ENCODE measurements at places on chromosomes 12 and 14.

DNA sequence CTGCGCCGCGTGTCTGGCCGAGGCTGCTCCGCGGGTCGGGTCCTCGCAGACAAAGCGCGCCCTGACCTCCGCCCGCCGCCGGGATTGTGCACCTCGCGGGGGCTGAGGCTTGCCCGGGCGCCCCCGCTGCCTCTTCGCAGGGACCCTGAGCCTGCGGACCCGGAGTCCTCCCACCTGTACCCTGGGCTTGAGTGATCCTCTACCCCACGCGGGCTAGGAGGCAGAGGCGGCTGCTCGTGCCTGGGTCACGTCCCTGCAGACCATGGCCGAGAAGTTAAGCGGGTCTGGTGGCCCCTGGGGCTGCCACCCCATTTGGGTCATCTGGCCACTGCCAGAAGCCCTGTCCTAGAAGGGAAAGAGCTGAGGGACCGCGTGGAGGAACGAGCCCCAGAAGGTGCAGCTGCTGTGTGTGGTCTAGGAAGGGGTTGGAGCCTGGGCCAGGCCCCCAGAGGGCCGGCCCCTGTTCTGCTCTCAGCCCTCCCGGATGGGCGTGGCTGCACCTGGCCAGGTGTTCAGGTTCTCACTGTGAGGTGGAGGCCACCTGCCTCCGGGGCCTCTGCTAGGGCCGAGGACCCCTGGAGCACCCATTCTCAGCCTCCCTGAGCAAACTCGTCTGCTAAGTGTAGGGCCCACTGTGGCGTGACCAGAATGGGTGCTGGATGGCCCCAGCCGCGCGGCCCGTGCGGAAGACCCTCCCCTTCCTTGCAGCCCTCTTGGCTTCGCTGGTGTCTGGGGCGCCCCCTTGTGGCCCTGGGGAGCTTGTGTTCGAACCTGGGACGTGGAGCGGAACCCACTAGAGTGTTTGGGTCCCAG is 49.6 kb downstream of the LRCOL1 start:
- DNase-seq, result peak; percentile 10

GRCh38 chr12:30358671-30359070 is 337.0 kb downstream of the IPO8 start:
- DNase-seq, result no peak

GRCh38 chr14:98798099-98798498 is 473.9 kb downstream of the BCL11B start:
- DNase-seq, result no peak

DNA sequence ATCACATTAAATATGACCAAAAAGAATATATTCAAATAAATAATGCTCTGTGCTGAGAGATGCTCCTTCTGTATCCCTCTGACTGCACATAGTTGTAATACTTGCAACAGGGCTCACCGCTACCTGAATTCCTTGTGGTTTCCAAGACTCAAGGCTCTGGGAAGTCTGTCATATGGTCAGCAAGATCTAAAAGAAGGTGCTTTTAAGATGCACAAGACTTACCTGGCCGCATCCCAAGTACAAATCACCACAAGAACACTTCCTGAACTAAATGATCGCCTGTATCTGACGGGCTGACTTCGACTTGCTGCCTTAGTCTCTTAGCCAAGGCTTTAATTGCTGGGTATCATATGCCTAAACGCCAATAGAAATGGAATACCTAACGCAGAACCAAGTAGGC is 67.2 kb downstream of the HECTD4 start:
- DNase-seq, result peak; percentile 41

DNA sequence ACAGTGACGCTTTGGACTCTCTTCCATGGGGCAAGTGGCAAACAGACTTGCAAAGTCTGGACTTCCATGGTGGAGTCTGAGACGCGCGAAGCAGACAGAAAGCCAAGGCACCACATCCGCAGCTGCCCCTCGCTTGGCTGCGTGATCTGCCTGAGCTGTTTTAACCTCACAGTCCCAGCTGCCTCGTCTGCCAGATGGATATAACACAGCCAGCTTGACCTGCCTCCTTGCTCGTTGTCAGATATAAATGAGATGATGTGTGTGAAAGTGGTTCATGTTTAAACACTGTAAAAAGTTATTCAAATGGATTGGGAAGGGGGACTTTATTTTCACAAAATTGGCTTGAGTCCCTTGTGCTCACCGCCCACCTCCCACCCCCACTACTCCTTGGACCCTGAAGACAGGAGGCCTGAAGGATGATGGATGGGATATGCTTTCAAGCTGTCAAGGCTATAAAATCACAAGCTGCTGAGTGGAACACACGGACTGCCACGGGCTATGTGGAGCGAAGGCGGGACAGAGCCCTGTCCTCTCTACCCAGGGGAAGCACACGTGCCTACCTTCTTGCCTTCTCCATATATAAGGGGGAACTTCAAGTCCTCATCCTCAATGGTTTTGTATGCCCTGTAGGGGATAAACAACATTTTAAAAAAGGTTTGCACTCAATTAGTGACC is 226.9 kb downstream of the MON2 start:
- no peak for DNase-seq

GRCh38 chr12:30968211-30968610 is 41.7 kb downstream of the TSPAN11 start:
- no peak for DNase-seq

DNA sequence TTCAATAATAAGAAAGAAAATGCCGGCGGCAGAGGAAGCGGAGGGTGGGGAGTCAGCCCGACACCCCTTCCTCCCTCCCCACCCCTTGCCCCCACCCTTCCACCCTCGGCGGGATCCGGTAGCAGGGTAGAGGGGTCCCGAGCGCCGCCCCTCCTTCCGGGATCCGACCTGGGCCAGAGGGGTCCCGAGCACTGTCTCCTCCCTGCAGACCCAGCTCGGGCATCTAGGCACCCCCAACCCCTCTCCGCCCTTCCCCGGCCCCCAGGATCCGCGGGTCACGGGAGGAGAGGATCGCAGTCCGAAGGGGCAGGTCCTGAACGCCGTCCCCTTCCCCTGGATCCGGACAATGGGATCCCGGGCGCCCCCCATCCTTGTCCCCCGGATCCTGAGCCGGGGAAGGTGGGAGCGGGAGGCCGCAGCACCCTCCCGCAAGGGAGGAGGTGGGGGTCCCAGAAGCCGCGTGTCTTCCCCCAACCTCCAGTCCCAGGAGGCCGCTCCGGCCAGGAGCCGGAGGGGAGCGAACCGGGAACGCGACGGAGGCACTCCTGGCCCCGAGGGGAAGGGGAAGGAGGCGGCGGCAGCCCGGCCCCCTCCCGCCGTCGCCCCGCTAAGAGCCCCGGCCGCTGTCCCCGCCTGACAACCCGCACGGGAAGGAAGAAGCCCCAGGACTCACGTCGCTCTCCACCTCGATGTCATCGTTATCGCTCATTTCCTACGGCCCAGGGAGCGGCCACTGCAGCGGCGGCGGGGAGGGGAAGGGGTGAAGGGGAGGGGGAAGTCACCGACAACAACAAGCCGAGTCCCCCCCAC is 481 bp downstream of the MAX start:
- DNase-seq, result no peak

DNA sequence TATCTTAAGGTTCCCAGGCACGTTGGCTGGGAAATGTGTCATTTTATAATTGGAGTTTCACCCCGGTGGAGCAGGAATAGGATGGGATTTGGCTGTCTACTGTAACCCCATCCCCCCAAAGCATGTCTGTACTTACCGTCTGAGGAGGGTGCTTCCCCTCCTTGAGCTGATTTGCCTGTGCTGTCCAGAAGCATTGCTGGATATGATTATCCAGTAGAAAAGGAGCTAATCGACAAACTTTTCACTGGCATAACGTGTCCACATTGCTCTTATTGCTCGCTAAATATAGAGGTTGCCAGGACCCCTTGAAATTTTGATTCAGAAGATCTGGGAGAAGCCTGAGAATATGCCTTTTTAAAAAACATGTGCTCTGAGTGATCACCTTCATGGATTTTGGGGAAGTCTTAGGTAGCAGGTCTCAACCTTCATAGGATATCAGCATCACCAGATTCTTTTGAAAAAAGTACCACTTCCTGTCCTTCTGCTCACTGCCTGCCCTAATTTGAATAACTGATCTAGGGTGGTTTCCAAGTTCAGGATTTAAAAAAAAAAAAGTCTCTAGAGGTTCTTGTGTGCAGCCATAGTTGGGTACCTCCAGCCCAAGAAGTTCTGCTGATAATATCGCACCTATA is 80.4 kb upstream of the KCNA1 start:
- DNase-seq, result no peak

DNA sequence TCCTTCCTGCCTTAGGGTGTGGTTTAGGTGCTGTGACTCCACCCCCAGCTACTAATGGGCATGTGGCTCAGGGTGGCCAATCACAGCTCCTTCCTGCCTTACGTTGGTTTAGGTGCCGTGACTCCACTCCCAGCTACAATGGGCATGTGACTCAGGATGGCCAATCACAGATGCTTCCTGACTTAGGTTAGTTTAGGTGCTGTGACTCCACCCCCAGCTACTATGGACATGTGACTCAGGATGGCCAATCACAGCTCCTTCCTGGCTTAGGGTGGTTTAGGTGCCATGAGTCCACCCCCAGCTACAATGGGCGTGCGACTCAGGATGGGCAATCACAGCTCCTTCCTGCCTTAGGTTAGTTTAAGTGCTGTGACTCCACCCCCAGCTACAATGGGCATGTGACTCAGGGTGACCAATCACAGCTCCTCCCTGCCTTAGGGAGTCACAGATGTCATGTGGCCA is 163.9 kb downstream of the TBX5 start:
- DNase-seq, result no peak

DNA sequence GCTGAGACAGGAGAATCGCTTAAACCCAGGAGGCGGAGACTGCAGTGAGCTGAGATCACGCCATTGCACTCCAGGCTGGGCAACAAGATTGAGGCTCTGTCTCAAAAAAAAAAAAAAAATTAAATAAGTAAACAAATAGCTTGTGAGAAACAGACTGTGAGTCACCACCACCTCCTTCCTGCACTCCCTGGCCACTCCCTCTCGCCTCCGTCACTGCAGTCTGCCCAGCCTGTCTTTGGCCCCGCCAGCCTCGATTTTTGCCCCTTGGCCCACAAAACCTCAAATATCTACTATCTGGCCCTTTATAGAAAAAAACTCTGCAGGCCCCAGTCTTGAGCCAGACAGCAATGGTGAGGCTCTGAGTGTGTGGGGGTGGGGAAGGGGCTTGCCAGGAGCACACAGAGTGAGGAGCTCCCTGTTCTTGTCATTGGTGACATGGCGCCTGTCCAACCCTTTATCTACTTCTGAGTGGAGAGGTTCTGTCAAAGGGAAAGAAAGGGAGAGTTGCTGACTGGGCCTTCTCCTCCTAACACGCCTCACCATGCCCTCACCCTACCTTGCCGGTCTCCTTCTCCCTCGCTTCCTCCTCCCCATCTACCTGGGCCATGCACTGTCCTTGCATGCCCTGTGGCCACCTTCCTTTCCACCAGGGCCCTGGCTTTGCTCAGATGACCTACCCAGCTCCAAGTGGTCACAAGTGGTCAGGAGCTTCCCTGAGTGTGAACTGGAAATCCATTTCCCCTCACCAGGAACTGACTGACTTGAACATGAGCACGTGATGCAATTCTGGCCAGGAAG is 22.1 kb downstream of the LGMN start:
- peak; percentile 93 for DNase-seq

GRCh38 chr14:70670992-70671651 is 29.4 kb downstream of the TTC9 start:
- no peak for DNase-seq

GRCh38 chr12:110039085-110039807 is 9.1 kb downstream of the C12orf76 start:
- DNase-seq, result peak; percentile 99

GRCh38 chr14:104923640-104924420 is 849 bp upstream of the PLD4 start:
- no peak for DNase-seq

DNA sequence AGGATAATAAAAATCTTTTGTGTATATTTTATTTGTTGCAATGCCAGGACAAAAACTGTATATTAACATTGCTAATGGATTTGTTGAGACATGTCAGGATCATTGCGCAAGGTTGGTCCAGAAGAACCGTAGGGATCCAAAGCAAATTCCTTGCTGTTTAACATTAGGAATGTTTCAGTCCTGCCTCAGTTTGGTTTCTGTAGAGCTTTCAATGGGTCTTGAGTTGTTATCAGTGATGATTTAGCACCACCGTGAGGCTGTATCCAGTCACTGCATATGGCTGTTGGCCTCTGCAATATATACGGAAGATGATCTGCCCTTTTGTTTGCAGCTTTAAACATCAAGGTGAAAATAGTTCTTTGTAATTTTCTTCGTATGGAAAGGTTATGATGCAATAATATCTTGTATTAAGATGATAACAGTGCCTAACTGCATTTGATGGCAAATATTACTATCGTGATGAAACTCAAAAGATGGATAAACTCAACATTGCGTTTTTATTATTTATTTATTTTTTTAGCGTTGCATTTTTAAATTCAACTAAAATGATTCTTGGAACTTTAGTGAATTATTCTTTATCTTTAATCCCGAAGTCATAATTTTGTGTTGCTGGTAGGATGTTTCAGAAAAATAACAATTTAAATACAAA is 231.2 kb downstream of the AKAP6 start:
- DNase-seq, result peak; percentile 80

GRCh38 chr12:54301428-54302048 is 723 bp upstream of the NFE2 start:
- DNase-seq, result no peak

DNA sequence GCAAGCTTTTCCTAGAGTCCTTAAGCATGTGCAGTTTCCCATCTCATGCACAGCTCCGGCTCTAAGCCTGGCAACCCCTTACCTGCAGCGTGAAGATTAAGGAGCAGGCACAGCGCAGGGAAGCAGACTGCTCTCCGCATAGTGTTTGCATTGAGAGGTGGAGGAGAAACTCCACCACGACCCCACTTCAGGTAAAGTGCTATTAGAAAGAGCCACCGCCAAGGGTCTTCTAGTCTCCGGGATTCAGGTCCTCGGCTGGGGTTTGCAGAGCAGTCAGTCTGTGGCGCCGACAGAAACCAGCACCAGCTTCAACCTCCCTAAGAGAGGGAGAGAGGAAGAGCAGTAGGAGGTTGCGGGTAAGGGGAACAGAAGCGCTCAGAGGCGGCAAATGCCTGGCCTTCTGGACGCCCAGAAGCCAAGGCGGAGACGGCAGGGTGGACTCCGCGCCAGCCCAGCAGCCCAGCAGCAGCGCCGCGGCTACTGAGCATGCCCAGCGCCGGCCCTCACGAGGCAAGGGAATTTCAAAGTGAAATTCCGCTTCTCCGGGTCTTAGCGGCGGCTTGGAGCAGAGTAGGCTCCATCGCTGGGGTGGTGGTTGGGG is at the start of gene PTPRR:
Gene PTPRR (minus strand): TSS at position 488 of the 601 bp plus-strand sequence. CDS start 348 bp downstream, at position 140.
- DNase-seq, result no peak

GRCh38 chr14:65926504-65926903 is 514.0 kb downstream of the FUT8 start:
- DNase-seq, result no peak

DNA sequence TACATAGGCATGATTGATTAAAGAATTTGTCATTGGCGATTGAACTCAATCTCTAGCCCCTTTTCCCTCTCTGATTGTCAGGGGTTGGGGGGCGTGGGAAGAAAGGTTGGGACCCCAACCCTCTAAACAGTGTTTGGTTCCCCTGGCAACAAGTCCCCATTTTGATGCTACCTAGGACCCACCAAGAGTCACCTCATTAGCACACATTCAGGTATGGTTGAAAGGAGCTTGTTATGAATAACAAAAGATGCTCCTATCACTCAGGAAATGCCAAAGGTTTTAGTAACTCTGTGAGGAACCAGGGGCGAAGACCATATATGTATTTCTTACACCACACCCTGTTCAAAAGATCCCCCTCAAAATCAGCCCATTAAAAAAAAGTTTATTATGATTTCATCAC is 14.3 kb downstream of the RNF212B start:
- no peak for DNase-seq

GRCh38 chr12:11477110-11477509 is 81.7 kb upstream of the PRB2 start:
- DNase-seq, result no peak

GRCh38 chr14:73313151-73313550 is 75.8 kb downstream of the PAPLN start:
- DNase-seq, result no peak

GRCh38 chr14:50062438-50063085 is 53.8 kb downstream of the VCPKMT start:
- peak; percentile 87 for DNase-seq
